ENCODE measurements at places on chromosomes 3 and 15.

DNA sequence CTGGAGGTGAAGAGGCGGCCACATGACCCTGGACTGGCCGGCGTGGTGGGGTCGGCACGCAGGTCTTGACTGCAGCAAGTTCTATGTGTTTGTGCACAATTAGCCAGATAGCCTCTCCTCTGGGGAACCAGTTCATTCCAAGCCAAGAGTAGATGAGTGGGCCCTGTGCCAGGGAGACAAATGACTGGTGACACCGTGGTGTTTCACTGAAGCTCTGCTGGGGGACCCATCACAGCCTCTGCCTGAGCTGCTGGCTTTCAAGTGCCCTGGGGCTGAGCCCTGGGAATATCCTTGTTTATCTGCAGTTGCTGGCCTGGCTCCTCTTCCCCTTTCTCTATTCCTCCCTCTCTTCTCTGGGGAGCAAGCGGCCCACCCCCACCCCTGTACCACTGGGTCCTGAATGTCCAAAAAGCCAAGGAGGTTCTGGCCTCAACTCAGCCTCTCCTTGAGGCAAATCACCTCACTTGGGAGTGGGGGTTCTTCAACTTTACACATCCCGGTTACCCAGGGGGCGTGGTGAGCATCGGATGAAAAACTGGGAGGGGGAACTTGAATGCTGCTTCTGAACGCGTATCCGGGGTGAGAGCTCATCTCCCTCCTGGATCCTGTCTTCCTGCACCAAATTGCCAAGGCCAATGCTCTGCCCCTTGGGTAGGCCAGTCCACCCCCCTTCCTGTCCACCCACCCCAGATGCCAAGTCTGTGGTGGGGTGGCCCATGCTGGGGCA, 199.6 kb upstream of the LYSMD4 start:
- no peak for DNase-seq

- DNase-seq, result no peak
These were observed 467.9 kb downstream of the SOX2 start for GRCh38 chr3:182179631-182180030.

DNA sequence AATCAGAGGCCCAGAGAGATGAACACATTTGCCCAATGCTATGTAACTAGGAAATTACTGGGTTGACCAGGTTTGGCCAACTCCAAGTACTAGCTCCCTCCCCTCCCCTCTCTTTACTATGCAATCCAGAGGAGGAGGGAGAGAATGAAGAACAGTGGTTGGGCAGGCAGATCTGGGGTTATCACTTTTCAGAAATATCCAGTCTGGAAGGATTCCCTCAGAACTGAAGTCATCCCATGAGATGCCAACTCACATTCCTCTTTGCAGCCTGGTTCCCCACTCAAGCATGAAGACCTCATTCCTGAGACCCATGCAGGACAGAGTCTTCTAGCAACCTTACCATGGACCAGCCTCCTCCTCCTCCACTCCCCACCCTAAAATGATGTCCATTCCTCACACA, 201.1 kb downstream of the TLE3 start:
- no peak for DNase-seq

DNA sequence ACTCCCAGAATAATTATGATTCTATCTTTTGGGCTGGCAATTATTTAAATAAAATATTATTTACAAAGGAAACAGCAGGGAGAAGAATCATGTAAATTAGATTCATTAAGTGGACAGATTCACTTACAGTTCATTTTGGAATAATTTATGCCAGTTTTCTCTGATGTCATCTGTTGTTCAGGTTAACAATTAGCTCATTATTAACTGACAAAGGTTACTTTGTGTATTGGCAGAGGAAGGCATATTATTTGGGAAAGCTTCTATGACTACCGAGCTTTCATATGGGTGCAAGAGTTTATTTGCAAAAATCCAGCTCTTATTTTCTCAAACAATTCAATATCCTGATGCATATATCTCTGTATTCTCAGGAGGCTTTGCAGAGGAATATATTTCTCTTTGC, 224.4 kb downstream of the CHST2 start:
- DNase-seq, result no peak

DNA sequence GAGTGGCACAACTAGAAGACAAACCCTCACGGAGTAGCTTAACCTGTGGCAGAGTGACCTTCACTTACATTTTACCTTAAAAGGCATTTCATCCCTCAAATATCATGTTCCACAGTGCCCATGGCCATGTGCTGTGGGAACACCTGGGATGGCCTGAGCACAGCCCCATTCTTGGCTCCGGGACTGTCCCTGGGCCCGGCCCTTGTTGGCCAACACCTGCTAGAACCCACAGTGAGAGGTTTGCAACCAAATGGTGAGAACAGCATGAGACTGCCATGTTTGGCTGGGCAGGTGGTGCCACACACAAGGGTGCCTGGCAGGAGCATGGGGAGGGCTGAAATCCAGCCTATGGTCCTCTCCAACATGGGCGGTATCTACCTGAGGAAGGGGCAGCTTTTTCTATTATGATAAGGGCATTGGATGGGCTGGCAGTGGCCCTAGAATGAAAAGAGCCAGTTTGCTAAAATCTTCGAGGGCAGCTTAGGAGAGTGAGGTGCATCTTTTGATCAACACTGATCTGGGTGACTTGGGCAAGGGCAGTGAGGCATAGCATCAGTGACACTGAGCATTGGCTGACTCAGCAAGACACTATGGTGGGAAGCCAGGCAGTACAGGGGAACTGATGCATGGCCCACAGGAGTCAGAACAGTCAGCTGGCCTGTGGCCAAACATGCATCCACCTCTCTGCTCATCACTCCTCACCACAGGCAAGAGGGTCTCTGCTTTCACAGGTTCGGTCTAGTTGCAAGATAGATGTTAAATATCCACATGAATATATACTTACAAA, 53.9 kb downstream of the SYNM start:
- no peak for DNase-seq

GRCh38 chr15:101029971-101030661, 111.0 kb downstream of the LRRK1 start:
- no peak for DNase-seq

GRCh38 chr15:66963710-66964109, 101.7 kb upstream of the SMAD3 start:
- DNase-seq, result no peak

DNA sequence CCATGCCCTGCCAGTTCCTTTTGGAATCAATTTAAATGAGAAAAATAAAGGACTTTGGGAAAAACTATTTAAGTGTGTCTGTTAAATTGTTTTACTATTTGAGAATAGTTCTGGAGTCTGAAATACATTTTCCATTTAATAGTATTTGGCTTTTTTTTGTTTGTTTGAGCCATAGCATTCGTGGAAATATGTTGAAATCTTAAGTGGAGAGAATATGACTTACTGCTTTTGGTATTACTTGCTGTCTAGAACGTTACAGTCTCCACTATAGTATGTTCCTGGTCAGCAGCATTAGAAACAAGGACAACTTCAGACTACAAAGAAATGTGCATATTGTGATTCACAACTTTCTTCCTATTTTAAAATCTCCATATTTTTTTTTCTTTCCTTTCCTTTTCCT, 179.4 kb downstream of the GHSR start:
- no peak for DNase-seq

GRCh38 chr15:32970847-32971246, 223.7 kb downstream of the FMN1 start:
- no peak for DNase-seq

- no peak for DNase-seq
These were observed 75.2 kb upstream of the SEC13 start for GRCh38 chr3:10396083-10396482.

- DNase-seq, result no peak
These were observed 98.5 kb downstream of the STAG1 start for GRCh38 chr3:136653628-136654027.

DNA sequence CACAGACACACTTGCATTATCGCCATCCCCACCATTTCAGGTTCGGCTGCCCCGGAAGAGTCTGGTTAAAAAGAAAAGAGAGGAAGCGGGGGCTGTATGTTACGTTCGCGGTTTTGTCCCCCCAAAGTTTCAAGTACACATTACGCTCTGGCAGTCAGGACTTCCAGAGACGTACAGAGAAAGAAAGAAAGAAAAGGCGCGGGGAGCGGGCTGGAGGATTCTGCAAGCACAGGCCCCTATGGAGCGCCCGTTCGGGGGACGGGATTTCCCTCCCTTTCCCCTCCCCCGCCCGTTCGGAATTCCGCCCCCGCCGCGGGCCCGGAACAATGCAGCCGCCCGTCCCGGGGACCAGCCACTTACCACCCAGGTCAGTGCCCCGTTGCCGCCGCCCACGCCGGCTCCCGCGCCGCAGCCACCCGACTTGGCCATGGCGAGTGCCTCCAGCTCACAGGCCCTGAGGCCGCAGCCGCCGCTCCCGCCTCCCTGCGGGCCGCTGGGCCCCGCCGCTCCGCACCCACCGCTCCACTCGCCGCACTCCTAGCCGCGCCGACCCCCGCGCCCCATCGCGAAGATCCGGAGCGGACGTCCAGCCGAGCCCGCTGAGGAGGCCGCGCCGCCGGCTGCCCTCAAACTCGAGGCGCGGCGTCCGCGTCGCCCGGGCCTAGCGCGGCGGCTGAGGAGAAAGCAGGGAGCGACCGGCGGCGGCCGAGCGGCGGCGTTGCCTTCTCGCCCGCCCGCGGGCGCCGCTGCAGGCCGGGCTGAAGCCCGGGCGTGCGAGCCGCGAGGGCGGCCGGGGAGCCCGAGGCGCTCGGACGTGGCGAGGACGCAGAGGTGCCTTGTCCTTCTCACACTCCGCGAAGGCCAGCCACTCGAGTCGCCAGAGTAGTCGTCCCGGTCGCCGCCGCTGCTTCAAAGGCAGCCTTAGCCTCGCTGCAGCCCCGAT, 567 bp downstream of the TOP2B start:
- peak; percentile 64 for DNase-seq

- no peak for DNase-seq
These were observed 375.2 kb downstream of the LSAMP start for GRCh38 chr3:116070061-116070460.

- no peak for DNase-seq
These were observed 122.8 kb downstream of the DNAH12 start for GRCh38 chr3:57421336-57421735.

- DNase-seq, result no peak
These were observed 14.4 kb downstream of the FANCD2OS start for GRCh38 chr3:10093678-10094077.

DNA sequence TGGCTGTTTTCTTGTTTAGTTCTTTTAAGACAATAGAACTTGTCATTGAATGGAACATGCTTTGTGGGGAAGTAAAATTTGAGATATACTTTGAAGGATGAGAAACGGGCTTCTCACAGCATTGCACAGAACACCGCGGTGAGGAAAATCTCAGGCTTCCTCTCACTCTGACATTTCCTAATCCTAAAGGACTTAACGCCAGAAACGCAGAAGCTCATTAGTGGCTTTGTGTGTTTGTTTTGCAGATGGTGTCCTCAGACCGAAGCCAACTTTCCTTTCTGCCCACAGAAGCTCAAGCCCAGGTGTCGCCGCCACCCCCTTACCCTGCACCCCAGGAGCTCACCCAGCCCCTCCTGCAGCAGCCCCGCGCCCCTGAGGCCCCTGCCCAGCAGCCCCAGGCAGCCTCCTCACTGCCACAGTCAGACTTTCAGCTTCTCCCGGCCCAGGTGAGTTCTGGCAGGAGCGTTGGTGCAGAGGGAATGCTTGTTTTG, 78.9 kb upstream of the BLM start:
- no peak for DNase-seq

- no peak for DNase-seq
These were observed 368.1 kb downstream of the ZPLD1 start for GRCh38 chr3:102802819-102803420.

- DNase-seq, result peak; percentile 30
These were observed 19.0 kb downstream of the PDHB start for GRCh38 chr3:58414538-58415197.

DNA sequence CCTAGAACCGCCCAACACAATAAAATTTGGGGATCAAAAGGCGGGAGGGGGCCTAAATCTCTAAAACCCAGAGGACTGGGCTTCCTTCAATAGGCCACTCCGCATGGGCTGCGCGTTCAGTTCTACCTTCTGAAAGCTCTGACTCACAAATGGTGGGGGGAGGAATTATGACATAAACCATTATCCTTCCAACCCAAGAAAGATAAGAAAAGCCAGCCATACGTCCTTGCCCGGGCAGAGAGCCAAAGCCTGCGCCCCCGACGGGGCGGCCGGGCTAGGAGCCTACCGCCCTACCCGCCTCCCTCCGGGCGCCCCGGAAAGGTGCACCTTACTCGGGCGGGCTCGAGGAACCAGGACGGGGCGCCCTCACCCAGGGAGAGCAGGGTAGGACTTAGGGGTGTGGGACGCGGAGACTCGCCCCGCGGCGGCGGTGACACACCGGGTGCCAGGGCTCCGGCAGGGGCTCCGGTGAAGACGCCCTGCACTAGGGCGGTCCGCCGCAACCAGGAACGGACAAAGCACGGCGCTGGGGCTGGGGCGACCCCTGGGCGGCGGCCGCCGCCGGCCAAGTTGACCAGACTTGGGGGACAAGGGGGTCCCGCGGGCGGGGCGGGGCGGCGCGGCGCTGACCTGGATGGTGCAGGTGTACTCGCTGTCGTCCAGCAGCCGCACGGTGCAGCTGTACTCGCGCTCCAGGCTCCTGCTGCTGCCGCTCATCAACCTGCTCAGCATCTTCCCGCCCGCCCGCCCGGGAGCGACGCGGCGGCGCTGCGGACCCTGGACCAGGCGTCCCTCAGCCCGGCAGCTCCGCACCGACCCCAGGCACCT, 534 bp downstream of the FRMD5 start:
- peak; percentile 37 for DNase-seq

DNA sequence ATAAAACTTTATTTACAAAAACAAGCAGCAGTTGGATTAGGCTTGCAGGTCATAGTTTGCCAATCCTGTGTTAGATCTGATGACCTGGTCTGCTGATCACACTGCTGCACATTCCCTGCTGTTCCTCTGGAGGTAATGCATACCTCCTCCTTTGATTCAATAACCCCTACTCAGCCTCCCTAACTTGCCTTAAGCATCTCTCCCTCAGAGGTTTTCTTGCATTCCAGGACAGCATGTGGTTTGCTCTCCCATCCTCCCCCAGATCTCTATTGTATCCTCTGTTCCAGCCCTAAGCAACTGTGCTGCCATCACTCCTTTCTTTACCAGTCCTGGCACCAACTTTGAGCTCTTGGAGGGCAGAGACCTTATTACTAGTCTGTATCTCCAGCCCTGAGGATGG, 63.4 kb downstream of the CACNA2D3 start:
- DNase-seq, result no peak

GRCh38 chr15:77603611-77604336, 28.9 kb downstream of the LINGO1 start:
- no peak for DNase-seq

- no peak for DNase-seq
These were observed 5.1 kb downstream of the FAM43A start for GRCh38 chr3:194690501-194691372.

DNA sequence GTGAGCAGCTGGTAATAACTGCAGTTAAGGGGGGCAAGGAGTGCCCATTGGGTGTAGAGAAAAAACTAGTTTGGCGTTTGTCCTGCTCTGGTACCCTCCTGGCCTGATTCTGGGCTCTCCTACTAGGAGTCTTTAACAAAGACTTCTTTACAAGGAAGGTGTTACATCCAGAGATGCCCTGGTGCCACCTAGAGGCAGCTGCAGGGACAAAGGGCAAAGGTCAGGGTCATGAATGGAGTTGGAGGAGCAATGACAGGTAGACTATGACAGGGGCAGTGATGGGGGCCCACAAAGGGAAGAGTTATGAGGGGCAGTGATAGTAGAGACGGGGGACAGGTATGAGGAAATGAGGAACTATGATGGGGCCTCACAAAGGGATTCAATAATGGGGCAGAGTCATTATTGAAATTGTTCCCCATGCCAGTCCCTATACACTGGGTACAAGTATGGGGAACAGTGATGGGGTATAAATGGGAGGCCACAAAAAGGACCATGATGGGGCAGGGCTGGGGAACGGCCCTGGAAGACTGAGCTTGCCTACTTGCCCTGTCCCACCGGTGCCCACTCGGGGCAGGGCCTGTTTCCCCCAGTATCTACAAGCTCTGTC, 7.9 kb downstream of the CCDC71 start:
- DNase-seq, result peak; percentile 50

GRCh38 chr3:62832553-62832952, 42.7 kb downstream of the CADPS start:
- no peak for DNase-seq
